Esophagus squamous epithelium (tissue), 5 donors: ENCODE measurements at places on chromosomes 5 and 9.

- no peak for DNase-seq
These were observed 7.7 kb downstream of the EHMT1 start for GRCh38 chr9:137626464-137626863.

- DNase-seq: no peak
These were observed 2.9 kb upstream of the ISCA1 start for GRCh38 chr9:86285261-86285660.

GRCh38 chr5:98307811-98308210 is 465.7 kb upstream of the RGMB start:
- DNase-seq: no peak

GRCh38 chr5:59905188-59905587 is 11.7 kb upstream of the PDE4D start:
- no peak for DNase-seq

DNA sequence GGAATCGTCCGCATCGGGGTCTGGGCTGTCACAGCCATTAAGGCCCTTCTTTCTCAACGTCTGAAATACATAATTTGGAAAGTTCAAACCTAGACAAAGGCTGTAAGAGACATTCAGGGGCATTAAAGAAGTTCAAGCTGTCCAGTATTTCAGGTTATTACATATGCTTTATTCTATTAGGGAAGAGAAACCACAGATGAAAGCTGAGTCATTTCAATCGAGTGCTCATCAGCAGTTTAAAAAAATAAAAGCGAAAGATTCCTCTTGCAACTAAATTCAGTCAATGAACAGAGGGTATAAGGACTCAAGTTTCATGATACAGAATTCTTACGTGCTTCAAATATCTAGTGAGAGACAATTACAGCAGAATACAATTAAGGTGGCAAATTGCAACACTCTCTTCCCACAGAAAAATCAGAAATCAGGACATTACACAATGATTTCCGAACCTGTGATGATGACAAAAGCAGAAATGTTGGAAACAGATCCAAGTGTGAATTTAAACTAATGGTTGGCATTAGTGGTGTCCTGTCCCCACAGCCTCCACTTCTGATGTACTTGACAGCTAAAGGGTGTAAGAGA is 121.6 kb downstream of the MEF2C start:
- no peak for DNase-seq
